ENCODE measurements at places on chromosomes 6 and 20.

DNA sequence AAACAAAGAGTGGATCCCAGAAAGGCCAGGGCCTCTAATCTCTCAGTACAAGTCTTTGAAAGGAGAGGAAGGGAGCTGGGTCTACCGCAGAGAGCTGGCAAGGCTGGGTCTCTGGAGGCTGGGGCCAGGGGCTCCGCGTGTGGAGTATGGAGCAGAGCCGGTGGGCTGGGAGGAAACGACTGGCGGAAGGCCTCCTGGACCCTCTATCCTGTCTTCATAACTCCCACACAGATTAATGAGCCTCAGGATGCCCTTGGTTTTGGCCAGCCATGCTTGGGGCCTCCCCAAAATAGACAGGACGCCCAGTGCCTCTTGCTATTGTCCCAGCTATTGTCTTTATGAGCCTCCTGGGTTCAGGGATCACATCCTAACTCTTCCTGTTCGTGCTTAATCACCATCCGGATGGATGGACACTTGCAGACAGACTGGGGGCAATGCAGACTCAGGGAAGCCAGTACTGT, 306.4 kb downstream of the DHX35 start:
- DNase-seq: no peak

GRCh38 chr6:75481394-75481793, 12.2 kb downstream of the FILIP1 start:
- DNase-seq: no peak

GRCh38 chr6:118460958-118461470, 87.1 kb upstream of the PLN start:
- DNase-seq: peak; percentile 6

DNA sequence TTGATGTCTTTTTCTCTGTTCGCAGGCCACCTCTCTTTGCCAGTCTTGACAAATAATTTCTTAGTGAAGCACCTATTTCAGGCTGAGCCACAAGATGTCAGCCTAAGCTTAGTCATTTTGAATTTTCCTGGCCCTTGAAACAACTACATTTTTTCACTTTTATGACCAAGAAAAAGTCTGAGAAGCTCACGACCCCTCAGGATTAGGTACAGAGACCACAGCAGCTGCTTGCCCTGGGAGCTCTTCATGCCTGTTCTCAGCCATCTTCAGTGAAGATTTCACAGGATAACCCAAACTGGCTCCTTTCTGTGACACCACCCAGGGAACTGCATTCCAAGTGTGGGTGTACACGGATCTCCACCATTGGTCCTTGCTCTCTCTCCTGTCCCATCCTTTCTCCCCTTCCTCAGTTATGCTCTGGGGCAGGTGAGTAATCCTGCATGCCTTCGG, 38.4 kb upstream of the SPTLC3 start:
- DNase-seq: peak; percentile 69

DNA sequence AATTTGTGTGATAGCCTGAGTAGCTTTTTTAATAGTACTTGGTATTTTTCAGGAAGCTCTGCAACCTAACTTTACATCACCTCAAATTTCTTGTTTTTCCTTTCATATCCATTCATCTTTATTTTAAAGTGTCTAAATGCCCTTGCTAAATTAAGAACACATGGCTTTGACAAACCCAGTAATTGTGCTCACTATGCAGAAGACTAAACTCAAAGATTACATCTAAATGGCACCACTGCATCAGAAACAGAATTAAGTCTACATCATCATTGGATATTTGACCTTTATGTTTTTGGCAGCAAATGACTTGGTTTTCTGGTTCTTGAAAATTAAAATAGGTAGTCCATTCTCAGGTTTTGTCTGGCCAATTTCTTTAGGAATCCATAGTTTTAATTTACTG, 69.6 kb upstream of the HDGFL1 start:
- DNase-seq: no peak

DNA sequence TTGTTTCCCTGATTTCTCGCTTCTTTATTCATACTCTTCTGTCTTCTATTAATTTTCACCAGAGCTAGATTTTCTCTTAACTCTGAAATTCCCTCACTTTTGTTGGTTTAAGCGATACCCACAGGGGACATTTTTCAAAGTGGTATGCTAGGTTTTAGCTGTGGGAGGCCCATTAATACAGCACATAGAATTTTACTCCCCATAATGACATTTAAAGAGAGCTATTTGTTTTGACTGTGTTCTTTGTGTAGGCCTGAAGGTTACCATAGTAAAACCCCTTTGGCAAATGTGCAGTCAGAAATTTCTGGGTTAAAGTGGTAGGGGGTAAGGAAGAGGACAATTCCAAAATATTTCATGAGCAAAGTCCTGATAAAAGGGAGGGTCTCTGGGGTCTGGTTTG, 721.1 kb upstream of the CITED2 start:
- DNase-seq: no peak

- DNase-seq: peak; percentile 50
These were observed 93.6 kb downstream of the KHDC1L start for GRCh38 chr6:73131706-73132105.

- DNase-seq: no peak
These were observed 266.0 kb upstream of the CITED2 start for GRCh38 chr6:139640448-139640847.

DNA sequence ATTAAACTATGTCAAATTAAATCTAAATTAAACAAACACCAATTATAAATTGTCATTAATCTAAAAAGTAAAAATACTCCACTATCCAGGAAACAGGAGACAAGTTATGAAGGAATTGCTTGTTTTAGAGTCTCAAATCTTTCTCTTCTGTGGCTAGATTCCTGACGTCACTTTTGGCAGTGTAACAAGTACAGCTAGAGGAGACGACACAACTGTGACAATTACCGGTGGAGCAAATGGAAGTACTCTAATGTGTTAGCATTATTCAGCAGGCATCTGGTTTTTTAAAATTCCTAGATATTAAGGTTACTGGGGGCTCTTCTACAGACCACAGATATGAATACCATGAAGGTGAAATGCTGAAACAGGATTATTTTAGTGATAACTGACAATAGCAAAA, 1042.7 kb downstream of the EPHA7 start:
- peak; percentile 19 for DNase-seq

DNA sequence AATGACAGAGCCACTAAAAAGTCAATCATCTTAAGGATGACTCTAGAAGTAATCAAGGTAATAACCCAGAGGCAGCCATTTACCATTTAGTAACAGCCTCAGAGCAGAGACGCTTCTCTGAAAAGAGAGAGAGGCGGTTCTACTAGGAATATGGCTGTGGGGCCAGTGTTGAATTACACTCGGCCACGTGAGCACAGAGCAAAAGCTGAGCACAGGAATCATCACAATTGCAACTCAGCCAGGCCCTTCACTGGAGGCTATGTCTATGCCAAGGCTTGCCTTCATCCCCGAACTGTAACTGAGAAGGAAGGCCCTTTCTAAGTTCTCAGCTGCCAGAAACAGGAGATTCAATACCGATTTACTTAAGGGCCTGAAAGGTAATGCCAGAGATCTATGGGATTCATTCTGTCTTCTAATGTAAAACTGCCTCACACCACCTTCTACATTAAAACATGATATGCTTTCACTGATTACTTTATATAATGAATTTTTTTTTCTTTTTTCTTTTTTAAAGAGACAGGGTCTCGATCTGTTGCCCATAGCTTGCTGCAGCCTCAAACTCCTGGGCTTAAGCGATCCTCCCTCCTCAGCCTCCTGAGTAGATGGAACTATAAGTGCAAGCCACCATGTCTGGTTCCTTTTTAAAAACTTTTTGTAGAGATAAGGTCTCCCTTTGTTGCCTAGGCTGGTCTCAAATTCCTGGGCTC, 67.6 kb downstream of the NUDT3 start:
- peak; percentile 42 for DNase-seq

GRCh38 chr20:47950124-47950912, 165.0 kb upstream of the SULF2 start:
- DNase-seq: peak; percentile 45

DNA sequence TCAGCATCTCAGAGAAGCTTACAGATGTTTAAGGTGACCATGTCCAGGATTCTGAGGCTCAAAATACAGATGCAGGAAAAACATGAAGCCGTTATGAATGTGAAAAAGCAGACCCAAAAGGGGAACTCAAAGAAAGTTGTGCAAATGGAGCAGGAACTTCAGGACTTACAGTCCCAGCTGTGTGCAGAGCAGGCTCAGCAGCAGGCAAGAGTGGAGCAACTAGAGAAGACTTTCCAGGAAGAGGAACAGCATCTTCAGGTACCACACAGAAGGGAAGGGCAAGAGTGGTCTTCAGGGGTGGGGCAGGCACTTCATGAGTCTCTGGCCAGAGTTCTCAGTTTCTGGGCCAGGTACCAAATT, 15.2 kb downstream of the RNF8 start:
- no peak for DNase-seq

GRCh38 chr6:24686408-24686807, 19.5 kb downstream of the ACOT13 start:
- DNase-seq: no peak

- peak; percentile 50 for DNase-seq
These were observed 29.9 kb downstream of the FBXO5 start for GRCh38 chr6:152952866-152953509.

DNA sequence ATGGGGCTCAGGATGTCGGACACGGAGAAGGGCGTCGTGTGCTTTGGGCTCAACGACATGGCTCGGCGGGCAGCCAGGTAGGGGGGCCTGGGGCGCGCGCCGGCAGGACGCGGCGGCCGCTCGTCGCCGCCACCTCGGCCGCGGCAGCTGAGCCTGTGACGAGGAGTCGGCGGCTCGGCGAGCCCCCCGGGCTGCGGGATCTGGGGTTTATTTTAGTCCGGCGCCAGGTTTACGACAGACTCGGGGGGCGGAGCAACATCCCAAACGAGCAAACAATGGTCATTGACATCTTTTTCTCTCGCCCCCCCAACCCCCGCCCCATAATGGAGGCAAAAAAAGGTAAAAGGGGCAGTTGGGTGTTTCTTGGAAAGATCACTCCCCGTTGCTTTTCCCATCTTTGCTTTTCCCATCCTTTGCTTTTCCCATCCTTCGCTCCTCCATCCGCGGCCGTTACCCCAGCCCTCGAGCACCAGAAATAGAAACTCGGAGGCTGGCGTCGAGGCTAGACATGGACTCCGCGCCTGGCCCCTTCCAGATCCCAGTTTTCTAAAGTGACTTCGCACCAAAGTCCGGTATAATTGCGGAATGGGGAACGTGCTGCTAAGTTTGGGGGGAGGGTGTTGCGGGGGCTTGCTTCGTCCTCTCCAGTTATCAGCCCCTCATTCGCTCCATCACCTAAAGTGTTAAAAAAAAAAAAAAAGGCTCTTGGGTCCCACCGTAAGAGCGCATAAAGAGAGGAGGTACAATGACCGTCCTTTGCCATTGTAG, at the start of gene NKX2-4:
NKX2-4 (minus strand) TSS at position 186 of the 768 bp plus-strand sequence; CDS start at position 59, 127 bp downstream.
- DNase-seq: no peak
